Activated T-cell treated with anti-CD3 and anti-CD28 coated beads for 1 hour (primary cell): ENCODE measurements at places on chromosomes 2 and 18.

- no peak for DNase-seq
Observed at GRCh38 chr2:196336207-196336606, 164.8 kb upstream of the STK17B start.

DNA sequence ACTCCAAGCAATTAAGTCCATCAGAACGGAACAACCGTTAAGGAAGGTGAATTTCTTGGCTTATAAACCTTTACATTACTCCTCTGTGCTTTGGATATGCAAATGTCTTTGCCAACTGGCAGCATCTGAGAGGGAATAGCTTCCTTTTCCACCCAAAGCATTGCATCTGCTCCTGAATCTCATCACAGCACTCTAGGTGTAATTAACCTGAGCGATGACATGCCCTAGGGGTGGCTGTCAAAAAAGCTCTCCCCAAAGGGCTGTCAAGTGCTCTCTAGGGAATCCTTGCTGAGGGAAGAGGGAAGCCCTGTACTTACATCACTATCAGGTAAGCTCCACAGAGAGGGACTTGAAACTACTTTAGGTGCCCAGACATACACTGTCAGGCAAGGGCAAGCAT lies 5.5 kb upstream of the SMARCAL1 start:
- DNase-seq: no peak

DNA sequence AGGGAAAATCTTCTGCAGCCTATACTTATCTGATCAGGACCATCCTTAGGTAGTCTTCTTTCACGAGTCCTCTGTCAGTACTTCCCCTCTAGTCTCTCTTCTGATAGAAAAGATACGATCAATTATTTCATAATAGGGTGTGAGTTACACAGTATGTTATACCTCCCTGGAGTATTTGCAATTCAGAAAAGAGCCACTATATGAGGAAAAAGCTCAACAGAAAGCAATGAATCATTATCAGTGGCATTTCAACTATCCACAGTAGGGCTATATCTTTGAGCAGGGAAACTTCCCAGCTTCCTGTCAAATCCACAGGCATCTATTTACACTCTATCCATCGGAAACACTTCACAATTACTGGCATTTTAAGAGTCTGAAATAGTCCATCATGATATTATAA lies 105.3 kb upstream of the ACVR2A start:
- DNase-seq: no peak

- DNase-seq: no peak
Observed at GRCh38 chr2:120681181-120681580, 54.5 kb upstream of the GLI2 start.

- no peak for DNase-seq
Observed at GRCh38 chr2:70442301-70443077, 111.1 kb downstream of the TGFA start.
